ENCODE measurements at places on chromosomes 16 and 17.

- no peak for DNase-seq
Measured at GRCh38 chr17:31321966-31322365, 544 bp upstream of the EVI2A start.

DNA sequence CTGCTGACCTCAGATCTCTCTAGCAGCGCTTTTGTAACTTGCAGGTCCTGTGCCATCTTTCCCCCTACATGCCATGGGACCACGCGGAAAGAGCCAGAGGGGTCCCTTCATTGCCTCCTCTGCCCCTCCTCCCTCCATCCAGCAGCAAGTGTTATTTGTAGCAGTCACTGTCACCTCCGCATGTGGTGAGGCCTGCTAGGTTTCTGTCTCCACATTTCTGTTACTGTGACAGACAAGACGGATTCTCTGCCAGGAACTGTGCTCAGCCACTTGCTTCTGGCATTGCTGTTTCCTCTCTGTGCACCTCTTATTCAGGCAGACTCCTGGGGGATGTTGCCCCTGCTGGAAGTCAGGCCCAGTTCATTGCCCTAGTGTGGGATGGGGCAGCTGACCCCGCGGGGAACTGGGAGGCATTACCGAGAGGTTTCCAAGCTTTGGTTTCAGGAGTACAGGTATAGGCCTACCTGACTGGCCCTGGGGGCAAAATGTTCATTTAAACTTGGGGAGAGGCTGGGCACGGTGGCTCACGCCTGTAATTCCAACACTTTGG, 61.2 kb downstream of the RAB11FIP4 start:
- DNase-seq, result no peak

DNA sequence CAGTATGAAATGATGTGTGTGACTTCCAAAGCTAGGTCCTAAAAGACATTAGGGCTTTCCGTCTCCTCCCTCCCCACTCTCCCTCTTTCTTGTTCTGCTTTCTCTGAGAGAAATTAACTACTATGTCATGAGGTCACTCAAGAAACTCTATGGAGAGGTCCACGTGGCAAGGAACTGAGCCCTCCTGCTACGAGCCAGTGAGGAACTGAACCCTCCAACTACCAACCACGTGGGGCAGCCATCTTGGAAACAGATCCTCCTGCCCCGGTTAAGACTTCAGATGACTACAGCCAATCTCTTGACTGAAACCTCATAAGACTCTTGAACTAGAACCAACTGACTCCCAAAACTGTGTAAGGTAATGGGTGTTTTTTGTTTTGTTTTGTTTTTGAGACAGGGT, 4.2 kb upstream of the ALOX15 start:
- no peak for DNase-seq

DNA sequence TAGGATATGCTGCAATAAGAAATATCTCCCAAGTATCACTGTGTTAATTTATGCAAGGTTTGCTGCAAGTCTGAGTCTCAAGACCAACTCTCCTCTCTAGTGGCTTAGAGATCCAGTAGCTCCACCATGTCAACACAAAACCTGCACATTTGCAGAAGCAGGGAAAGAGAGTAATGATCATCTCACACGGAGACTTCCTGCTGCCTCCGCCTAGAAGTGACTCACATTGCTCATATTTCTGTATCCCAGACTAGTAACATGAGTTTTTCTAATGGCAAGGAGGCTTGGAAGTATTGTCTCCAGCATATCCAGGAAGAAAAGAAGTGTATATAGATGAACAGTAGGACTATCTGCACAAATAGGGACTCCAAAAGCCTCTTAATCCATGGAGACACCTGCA, 15.0 kb upstream of the IRX6 start:
- DNase-seq, result no peak

DNA sequence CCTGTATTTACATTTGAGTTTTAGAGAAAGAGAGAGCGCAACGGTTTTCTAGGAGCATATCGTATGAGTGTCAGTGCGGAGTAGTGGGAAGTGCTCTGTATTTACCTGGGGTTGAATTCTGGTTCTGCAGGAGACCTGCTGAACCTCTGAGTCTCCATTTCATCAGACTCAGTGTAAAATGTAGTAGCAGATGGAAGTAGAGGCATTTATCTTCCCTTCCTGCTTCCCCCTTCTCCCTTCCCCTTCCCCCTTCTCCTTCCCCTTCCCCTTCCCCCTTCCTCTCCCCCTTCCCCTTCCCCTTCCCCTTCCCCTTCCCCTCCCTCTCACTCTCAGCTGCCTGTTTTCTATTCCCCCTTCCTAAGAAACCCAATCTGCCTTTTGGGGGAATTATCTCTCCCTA, 426.9 kb downstream of the NPIPA7 start:
- DNase-seq, result no peak

DNA sequence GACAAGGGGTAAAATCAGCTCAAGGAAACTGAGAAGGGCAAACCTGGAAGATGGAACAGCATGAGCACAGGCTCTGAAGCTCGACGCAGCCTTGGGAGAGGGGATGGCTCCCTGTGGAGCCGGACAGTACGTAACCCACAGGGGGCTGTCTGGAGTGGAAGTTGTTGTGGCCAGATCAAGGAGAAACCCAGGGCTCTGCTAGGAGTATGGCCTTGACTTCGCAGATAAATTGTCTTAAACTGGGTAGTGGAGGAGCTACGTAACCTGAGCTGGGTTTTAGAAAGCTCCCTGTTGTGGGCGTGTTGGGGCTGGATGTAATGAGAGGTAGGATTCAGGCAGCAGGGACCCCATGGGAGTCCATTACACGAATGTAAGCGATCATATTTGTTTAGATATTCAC, 25.5 kb upstream of the AXIN2 start:
- DNase-seq, result no peak

GRCh38 chr16:17396762-17397498, 73.8 kb downstream of the XYLT1 start:
- no peak for DNase-seq

DNA sequence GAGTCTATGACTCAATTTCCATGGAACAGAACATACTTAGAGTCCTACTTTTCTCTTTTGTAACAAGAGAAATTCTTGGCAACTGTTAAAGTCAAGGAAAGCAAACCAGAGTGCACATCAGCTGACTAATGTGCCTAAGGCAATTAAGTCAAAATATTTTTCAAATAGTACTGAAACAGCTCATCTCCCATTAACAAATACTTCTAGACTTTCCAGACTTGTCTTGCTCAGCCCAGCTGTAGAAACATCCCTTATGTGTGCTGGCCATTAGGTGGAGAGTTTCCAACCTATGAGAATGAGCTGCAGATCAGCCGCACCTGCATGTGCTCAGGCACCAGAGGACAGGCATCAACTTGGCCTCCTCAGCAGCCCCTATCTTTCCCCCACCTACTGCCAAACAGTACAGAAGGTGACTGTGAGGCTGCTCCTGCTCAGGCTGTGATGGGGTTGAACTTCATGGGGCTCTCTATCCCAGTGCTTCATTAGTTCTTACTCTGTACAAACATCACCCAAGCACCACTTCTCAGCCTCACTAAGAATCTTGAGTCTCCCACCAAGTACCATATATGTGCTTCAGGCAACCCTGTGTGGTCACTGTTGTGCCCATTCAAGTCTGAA, 32.2 kb downstream of the TEX2 start:
- DNase-seq, result no peak

DNA sequence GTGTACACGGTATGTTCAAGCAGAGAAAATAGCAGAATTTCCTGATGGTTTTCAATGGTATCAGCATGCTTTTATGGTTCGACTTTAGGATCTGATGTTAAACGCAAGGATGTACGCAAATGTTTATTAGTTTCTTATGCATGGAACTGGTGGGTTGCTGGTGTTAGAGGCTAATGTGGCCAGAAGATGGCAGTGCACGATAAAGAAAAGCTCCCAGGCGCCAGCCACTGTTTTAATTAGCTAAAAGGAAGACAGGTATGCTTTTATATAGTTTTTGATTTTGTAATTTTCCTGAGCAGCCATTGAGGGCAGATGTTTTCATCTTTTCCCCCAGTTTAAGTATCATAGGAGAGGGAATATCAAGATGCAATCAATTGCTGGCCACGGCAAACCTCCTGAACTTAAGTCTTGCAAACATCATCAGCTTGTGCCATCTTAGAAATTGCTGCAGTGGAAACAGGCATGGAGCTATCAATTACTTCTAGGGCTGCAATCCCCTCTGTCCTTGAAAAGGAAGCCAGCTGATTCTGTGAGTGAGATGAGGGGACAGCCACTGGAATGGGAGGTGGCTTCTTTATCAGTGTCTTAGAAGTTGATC, 648.5 kb upstream of the RBFOX1 start:
- no peak for DNase-seq

Data from activated CD4-positive, CD25-positive, alpha-beta regulatory T cell (primary cell).